Cerebellar nuclear complex (tissue), 1 donor: ENCODE measurements at places on chromosomes 1 and 21.

DNA sequence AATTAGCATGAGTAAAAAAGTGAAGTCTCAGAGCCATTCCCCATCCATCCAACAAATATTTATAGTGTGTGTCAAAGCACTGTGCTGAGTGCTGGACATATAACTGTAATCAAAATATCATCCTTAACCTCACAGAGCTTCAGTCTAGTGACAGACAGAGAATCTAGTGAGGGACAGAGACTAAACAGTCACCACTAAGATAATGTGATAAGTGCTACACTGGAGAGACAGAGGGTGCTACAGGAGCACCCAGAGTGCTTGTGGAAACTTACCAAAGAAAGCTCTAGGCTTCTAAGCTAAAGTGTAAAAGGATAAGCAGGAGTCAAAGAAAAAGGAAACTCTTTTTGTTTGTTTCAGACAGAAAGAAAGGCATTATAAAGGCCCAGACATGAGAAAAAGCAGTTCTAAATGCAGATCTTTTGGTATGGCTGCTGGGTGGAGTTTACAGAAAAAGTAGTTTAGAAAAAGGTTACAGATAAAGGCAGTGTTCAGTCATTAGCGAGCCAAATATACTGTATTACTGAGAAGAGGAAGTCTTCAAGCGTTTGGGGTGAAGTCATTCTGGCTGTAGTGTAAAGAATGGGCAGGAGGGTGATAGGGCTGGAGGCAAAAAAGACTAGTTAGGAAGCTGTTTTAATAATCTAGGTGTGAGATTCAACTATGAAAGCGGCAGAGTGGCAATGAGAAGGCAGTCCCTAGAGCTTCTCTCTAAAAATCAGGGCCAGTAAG, 83.8 kb downstream of the SCMH1 start:
- DNase-seq = no peak

DNA sequence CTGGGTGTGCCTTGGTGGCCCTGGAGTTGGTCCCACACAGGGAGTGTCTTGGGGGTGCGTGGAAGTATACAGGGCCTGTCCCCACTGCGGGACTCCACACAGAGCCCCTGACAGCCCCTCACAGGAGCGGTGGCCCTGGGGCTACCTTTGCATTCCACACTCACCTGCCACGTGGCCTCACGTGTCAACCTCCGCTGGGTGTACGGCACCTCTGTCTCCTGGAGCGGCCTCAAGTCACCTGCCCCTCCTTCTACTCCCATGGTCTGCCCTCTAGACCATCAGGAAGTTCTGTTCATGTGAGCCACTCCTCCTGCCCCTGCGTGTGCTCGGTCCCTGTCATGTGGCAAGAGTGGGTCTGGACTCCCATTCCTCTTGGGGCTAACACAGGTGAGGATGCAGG, 58.6 kb downstream of the FAAP20 start:
- no peak for DNase-seq

GRCh38 chr21:42616446-42616845, 37.0 kb upstream of the PDE9A start:
- DNase-seq = no peak

- no peak for DNase-seq
Measured at GRCh38 chr1:53643881-53644390, 95.0 kb downstream of the GLIS1 start.

DNA sequence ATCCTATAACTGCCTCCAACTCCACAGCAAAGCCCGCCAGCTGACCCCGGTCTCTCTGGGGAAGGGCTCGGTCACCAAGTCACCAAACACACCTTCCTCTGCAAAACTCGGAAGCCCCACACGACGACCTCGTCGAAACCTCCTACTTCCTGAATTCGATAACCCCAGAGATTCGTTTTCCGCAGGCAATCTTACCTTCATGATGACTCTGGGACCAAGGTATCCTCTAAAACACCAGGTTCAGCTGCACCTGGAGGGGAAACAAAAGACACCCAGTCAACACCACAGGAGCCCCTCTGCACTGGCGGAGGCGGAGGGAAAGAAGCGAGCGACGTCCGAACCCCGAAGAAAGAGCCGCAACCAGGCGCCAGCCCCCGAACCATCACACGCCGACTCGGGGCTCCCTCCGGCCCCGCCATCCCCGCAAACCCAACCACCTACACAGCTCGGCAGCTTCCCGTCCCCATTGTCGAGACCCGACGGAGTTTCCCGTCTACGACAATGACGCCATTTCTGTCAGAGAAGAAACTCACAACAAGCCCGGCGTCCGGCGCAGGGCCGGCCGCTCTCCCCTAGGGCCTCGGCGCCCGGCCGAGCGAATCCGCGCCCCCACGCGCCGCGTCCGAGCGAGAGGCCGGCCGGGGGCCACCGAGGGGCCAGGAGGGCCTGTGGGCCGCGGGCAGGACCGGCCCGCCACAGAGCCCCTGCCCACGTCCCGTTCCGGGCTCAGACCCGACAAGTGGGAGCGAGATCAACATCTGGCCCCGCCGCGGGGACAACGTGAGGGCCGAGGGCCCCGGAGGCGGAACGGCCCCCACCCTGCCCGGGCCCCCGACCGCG, 1.0 kb downstream of the ARID4B start:
- DNase-seq = no peak

DNA sequence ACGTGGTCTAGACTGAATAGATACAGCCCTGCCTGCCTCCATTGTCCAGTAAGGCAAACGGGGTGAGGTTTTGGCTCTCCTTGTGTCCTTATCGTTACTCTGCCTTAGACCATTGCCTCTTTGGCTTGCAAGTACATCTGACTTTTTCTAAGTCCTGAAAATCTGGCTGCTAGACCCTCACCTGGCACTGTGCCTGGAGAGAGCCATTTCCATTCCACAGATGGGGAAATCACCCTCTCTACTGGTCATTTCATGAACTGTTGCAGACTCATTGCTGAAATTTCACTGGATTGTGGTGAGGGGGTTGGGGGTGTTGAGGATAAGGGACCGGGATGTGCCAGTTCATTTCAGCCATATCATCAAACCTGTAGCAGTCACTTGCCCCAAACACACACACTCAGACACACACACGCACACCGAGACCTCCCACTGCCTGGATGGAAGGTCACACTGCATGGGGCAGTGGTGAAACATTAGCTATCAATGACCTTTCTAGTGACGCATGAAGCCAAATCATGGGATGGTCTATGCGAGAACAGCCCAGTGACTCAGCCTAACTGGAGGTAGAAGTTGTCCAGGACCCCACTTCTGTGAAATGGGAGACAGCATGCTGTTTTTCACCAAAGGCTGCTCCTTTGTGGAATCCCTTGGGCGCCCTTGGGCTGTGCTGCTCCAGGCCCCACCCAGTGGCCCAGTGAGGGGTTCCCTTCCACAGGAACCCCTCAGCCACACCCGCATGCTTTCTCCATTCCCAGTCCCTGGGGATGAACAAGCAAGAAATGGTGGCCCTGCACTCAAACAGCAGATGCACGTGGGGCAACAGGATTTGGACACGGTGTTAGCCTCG, 34.9 kb upstream of the VASH2 start:
- no peak for DNase-seq

DNA sequence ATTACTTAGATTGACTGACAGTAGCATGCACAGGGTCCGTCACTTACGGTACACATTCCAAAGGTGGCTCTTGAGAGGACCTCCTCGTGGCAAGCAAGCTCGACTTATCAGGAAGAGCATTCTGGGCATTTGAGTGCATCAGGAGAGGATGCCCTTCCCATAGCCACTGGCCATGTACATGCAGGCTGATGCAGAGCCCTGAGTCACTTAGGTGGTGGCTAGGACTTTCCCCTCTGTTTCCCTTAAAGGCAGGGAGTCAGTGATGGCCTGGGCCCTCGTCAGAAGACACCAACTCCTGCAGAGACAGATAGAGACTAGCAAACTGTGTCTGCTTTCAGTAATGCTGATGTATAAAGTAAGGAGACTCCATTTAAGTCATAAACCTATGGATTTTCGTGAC, 12.9 kb downstream of the EXO1 start:
- DNase-seq = no peak

GRCh38 chr1:199976496-199977144, 50.9 kb upstream of the NR5A2 start:
- DNase-seq = no peak

DNA sequence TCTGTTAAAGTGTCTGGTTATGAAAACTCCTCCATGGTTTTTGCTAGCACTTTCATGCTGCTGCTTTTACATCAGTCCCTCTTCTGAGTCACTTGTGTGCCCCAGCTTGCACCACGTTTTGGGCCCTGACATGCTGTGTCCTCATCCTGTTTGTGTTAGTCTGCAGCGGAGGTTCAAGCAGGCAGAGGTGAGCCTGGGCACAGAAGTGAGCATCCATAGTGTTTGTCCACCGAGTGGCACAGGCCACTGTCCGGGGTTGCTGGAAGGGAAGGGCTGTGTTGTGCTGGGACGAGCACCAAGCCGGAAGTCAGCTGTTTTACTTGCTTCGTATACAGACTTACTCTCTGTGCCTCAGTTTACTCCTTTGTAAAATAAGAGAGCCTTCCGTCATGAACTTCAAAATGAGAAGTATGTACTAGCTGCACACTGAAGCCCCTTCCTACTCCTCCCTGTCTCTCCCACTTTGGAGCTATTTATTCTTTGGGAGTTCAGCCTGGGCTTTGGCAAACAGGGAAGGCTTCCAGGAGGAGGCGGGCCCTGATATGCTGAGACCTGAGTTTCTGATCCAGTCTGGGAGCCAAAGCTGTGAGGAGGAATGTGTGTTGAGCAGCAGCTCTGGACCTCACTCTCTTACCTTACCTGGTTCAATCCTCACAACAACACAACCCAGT, 10.7 kb upstream of the LAPTM5 start:
- DNase-seq = no peak

GRCh38 chr21:24222676-24223075, 1384.6 kb downstream of the MRPL39 start:
- no peak for DNase-seq

GRCh38 chr1:231395076-231395997, 26.8 kb downstream of the EGLN1 start:
- no peak for DNase-seq

- no peak for DNase-seq
Measured at GRCh38 chr1:160646711-160647328, at the start of gene SLAMF1. TSS of gene SLAMF1 (minus strand) at chr1:160647044. CDS start at chr1:160646945, 99 bp downstream.

- no peak for DNase-seq
Measured at GRCh38 chr1:228781161-228781808, 46.0 kb downstream of the RHOU start.

DNA sequence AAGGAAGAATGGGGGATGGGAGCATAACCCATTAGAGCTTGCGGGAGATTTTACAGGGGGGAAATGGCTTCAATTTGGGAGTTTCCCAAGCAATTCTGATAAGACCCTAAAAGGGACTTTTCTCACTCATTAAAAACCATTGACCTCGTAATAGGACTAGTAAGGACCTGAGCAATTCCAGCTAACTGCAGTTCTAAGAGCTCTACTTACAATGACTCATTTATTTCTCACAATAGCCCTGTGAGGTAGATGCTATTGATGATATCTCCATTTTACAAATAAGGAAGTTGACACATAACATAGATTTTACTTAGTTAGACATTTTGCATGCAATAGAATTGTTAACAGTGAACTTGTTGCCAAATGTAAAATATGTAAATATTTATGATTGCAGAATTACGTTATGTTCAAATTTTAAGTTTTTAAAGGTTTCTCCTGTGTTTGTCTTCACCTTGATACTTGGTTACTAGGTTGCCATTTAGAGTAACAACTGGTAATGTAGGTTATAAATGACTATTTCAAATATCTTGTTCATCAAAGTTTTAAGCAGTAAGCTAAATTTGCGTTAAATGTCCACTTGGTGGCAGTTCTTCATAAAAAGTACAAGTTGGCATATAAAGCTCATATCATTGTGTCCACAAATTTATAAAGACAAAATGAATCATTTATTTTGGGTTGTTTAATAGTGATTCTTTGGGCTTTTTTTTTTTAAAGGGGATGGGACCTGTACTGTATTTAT, 182.0 kb downstream of the PLA2G4A start:
- DNase-seq = no peak

GRCh38 chr1:53069265-53069662, 7.3 kb downstream of the PODN start:
- DNase-seq = no peak

DNA sequence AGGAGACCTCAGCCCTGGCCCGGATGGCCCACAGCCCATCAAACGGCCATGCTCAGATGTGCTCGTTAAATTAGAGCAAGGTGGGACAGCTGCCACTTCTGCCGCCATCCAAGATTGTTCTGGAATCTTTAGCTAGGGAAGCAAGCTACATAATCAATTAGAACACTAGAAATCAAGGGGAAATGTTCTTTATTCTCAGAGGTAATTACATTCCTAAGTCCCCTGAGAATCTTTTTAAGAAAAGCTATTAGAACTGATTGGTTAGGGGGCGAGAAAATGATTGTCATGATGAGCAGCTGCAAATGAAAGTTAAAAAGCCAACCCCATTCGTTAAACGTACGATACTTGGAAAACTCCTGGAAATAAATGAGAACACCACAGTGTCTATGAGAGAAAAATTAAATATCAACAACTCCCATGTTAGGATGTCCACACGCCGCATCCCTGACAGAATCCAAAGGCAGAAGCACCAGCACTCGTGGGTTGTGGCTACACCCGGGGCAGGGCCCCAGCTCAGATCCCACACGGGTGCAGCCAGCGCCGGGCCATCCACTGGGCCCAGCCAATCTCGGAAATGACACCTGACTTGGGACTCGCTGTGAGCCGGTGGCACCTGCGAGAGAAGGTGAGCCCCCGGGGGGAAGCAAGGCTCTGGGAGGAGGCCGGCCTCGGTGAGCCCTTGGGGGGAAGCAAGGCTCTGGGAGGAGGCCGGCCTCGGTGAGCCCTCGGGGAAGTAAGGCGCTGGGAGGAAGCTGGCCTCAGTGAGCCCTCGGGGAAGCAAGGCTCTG, 37.6 kb downstream of the KRTAP10-1 start:
- no peak for DNase-seq

DNA sequence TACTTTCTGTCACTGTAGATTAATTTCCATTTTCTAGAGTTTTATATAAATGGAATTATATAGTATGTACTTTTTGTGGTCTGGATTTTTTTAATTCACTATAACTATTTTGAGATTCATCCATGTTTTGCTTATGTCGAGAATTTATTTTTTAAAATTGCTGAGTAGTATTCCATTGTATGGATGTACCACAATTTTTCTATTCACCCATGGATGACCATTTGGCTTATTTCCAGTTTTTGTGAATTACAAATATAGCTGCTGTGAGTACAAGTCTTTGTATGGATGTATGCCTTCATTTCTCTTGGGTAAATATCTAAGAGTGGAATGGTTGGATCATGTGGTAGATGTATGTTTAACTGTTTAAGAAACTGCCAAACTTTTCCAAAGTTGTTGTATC, 3.7 kb upstream of the THEM4 start:
- no peak for DNase-seq
